ENCODE measurements at places on chromosomes 2 and 18. TPM values are rescaled to one million over a fixed set of nuclear protein-coding genes. Genes with fewer than 3 reads are reported as not detected.

Gene PSMA8
- total RNA-seq = not detected

DNA sequence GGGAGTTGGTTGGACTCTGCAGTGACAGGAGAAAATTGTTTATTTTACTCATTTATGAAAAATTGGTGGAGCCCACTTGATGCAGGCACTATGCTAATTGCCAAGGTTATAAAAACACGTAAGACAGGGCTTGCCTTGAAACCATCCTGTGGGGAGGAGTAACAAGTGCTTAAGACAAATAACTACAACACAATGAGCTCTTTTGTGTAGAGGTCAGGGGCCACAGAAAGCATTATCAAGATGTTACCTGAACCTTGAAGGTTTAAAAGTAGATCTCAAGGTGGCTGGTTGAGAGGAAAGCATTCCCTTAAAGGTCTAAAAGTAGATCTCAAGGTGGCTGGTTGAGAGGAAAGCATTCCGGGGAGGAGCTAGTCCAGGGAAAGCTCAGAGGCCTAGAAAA is 381.8 kb upstream of the POU3F3 start:
- H3K27me3 ChIP-seq = no peaks in the 10 kb centered on the region
- DNase-seq = no peak
- H3K27ac ChIP-seq = no peak overlapping the region
- peaks cover 3% of the 10 kb centered on the region for H3K4me1 ChIP-seq

DNA sequence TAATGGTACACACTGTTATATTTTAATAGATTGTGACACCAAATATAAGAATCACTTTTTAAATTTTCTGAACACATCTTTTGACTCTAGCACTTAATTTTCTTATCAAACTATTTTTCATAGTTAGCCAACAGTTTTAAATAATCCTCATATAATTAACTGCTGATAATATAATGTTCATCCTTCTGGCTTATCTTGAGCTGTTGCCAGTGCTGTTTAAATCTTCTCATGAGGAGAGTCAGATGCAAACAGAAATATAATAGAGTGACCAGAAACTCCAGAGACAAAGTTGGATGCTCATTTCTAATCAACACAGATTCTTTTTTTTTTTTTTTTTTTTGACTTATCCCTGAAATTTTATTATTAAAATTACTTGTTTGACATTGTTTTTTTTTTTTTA is 282.6 kb downstream of the SPAG16 start:
- H3K36me3 ChIP-seq = no peaks in the 10 kb centered on the region
- DNase-seq = no peak
- no peaks in the 10 kb centered on the region for H3K4me1 ChIP-seq
- no peak overlapping the region for H3K4me3 ChIP-seq
- no peaks in the 10 kb centered on the region for H3K27me3 ChIP-seq

GRCh38 chr2:176772816-176773215 is 439.8 kb upstream of the HNRNPA3 start:
- peaks cover 17% of the 10 kb centered on the region for H3K36me3 ChIP-seq
- no peaks in the 10 kb centered on the region for H3K4me1 ChIP-seq
- H3K27ac ChIP-seq = no peak overlapping the region
- no peaks in the 10 kb centered on the region for H3K27me3 ChIP-seq
- no peak overlapping the region for H3K4me3 ChIP-seq
- no peak for DNase-seq

Gene RNF181
- total RNA-seq = 75.1 TPM

- peaks cover 6% of the 10 kb centered on the region for H3K4me1 ChIP-seq
- H3K27ac ChIP-seq = no peak overlapping the region
- DNase-seq = no peak
- no peak overlapping the region for H3K4me3 ChIP-seq
- H3K27me3 ChIP-seq = peaks cover 3% of the 10 kb centered on the region
- H3K36me3 ChIP-seq = peaks cover 14% of the 10 kb centered on the region
Observed at GRCh38 chr18:57085371-57085770, 61.5 kb upstream of the BOD1L2 start.

Gene FAM110C
- total RNA-seq = not detected

Gene REG1B
- not detected for total RNA-seq

DNA sequence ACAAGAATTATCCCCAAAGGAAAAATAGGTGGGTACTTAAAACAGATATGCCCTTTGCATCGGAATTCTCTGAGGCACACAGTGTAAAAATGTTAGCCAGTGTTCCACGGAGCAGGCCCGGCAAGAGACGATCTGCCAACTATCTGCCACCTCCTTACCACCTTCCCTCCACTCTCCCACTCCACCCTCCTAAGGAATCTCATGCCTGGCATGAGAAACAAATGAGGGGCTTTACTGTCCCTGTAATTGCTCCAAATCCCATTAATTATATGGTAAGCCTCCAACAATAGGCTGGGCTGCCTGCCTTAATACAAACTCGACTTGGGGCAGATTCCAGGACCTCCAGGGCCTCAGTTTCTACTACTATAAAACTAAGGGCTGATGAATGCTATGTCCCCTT is 102.3 kb downstream of the ZBTB7C start:
- peaks cover 34% of the 10 kb centered on the region for H3K4me1 ChIP-seq
- H3K27ac ChIP-seq = no peak overlapping the region
- H3K27me3 ChIP-seq = peaks cover 10% of the 10 kb centered on the region
- no peaks in the 10 kb centered on the region for H3K36me3 ChIP-seq

- H3K27ac ChIP-seq = no peak overlapping the region
- H3K4me3 ChIP-seq = no peak overlapping the region
- DNase-seq = no peak
- H3K4me1 ChIP-seq = no peaks in the 10 kb centered on the region
Observed at GRCh38 chr2:12618576-12618975, 98.2 kb upstream of the TRIB2 start.

DNA sequence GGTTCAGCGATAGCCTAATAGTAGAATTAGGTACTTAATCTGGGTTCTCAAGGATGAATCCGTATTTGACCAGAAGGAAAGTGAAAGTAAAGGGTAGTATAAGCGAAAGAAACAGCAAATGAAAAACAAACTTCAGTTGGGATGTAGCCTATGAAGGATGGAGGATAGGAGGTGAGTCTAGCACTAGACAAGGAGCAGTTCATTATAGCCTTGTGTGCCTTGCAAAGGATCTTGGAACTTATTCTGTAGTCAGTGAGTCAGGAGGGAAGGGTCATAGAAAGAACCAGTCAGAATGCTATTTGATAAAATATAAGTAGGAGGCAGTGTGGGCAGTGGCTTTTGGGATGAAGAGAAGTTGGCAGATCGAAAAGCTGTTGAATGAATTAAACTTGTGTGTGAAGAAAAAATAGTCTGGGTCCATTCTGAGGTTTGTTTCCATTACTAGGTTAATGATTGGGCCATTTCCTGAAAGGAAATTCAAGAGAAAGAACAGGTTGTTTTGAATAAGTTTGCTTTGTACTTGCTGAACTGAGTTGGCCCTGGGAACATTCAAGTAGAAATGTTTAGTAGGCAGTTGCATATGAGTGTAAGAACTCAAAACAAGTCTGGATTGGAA is 48.5 kb downstream of the ANKRD12 start:
- H3K36me3 ChIP-seq = peaks cover 4% of the 10 kb centered on the region
- H3K27me3 ChIP-seq = no peaks in the 10 kb centered on the region
- no peak overlapping the region for H3K4me3 ChIP-seq
- no peak overlapping the region for H3K27ac ChIP-seq
- no peak for DNase-seq

DNA sequence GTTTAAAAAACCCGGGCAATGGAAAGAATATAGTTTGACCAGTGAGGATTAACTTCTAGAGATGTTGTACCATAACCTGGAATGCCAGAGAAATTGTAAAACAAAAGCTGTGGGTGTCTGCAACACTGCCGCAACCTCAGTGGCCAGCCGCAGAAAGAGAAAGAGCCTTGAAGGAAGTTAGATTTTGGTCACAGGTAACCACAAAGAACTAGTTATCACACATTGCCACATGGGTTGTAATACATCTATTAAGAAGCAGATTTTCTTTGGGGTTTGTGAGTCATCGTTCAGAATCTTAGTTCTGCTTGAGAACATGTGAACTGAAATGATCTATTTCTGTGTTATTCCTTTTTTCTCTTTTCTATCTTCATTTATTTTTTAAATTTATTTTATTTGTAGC is 222.9 kb upstream of the AGAP1 start:
- H3K27me3 ChIP-seq = peaks cover 7% of the 10 kb centered on the region
- H3K4me3 ChIP-seq = no peak overlapping the region
- peaks cover 19% of the 10 kb centered on the region for H3K36me3 ChIP-seq
- DNase-seq = no peak

GRCh38 chr2:95040426-95040825 is 14.9 kb downstream of the MAL start:
- no peak overlapping the region for H3K4me3 ChIP-seq
- H3K36me3 ChIP-seq = peaks cover 26% of the 10 kb centered on the region
- no peak overlapping the region for H3K27ac ChIP-seq
- no peak for DNase-seq
- peaks cover 2% of the 10 kb centered on the region for H3K4me1 ChIP-seq

Gene RGPD6
- total RNA-seq = 11.5 TPM

Gene NCKAP5
- total RNA-seq = 0.20 TPM

GRCh38 chr2:158914731-158915130 is 53.7 kb upstream of the TANC1 start:
- no peak overlapping the region for H3K4me3 ChIP-seq
- no peak overlapping the region for H3K27ac ChIP-seq
- DNase-seq = no peak
- peaks cover 3% of the 10 kb centered on the region for H3K27me3 ChIP-seq

- no peak for DNase-seq
- H3K27ac ChIP-seq = no peak overlapping the region
- H3K4me1 ChIP-seq = peaks cover 5% of the 10 kb centered on the region
- no peaks in the 10 kb centered on the region for H3K36me3 ChIP-seq
Observed at GRCh38 chr2:69631402-69631801, 12.1 kb downstream of the AAK1 start.
